ENCODE measurements at places on chromosomes 7 and 10.

- DNase-seq: no peak
These were observed 19.6 kb downstream of the ASAH2 start for GRCh38 chr10:50231515-50232260.

- DNase-seq: no peak
These were observed 175.8 kb upstream of the LYZL1 start for GRCh38 chr10:29112827-29113615.

DNA sequence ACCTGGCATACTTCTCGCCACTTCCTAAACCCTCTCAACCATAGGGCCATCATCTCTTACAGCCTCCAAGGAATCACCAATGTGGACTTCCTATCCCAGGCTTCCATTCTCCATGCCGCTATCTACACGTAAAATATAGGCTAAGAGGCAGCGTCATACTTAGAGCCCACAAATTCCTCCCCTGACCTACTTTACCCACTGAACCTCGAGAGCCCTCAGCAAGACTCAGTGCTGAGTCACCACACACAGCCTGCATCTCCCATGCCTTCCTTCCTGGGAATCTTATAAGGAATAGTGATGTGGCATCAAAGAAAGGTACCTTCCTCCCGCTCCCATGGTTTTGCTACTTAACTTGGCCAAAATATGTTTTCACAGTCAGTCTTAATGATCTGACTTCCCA, 435.6 kb upstream of the NFE2L3 start:
- DNase-seq: no peak

GRCh38 chr7:157439149-157439548, 102.3 kb downstream of the DNAJB6 start:
- DNase-seq: no peak

DNA sequence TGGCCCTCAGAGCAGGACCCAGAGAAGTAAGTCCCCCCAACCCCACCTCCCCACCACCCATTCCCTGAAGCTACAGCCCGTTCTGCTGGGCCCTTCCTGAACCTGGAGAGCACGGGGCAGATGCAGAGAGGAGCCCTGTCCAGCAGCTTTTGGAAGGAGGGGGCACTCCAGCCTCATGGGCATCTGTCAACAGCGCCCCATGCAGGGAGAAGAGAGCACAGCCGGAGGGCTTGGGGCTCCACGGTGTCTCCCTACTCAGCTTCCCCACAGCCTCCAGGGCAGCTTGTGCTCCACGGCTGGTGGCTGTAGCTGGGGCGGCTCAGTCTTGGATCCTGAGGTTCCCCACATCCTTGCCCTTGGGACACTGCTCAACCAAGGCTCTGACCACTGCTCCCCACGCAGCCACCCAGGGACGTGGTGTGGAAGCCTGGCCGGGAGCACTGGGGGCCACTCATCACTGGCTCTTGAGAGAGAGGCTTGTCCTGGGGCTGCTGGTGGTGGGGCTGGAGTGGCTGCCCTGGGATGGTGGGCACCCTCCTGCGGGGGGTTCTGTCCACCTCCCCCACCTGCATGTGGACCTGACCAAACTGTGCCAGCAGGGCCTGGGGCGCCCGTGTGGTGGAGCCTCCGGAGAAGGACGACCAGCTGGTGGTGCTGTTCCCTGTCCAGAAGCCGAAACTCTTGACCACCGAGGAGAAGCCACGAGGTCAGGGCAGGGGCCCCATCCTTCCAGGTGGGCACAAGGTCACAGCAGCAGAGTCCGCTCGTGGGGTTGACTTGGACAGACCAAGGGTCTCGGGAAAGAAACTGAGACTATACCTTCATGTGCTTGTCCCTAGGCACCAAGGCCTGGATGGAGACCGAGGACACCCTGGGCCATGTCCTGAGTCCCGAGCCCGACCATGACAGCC, 4.5 kb downstream of the PRAP1 start:
- no peak for DNase-seq

Measured in NCI-H2029 (cell line).